ENCODE measurements at places on chromosomes 11 and 22. TPM values are rescaled to one million over a fixed set of nuclear protein-coding genes. Genes with fewer than 3 reads are reported as not detected.

The P4HA3 gene
- not detected for total RNA-seq

The SSH3 gene
- 44.2 TPM for total RNA-seq

The PDGFD gene
- 1.7 TPM for total RNA-seq

The DKK3 gene
- 17.1 TPM for total RNA-seq

GRCh38 chr11:93648158-93648557 is 13.3 kb upstream of the CEP295 start:
- DNase-seq = no peak

GRCh38 chr22:39999144-39999757 is 4.5 kb downstream of the FAM83F start:
- DNase-seq = no peak

- no peak for DNase-seq
These were observed 30.5 kb upstream of the OR10G7 start for GRCh38 chr11:124071623-124071948.

DNA sequence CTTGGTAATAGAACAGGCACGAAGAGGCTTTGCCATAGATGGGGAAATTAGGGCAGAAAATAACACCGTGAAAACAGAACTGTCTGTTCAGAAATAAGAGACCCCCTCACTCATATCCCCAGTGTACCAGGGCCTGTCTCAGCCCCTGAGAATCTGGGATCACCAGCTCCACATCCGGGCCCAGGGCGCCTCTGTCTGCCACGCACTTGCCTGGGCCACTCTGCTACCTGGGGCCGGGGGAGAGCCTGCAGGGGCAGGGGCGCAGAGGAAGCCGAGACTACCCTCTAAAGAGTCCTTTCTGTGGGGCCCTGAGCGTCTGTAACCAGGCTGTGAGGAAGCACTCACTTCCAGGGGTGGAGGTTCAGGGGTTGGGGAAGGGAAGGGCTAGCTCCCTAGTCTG is 19.8 kb downstream of the NECTIN1 start:
- DNase-seq = no peak

DNA sequence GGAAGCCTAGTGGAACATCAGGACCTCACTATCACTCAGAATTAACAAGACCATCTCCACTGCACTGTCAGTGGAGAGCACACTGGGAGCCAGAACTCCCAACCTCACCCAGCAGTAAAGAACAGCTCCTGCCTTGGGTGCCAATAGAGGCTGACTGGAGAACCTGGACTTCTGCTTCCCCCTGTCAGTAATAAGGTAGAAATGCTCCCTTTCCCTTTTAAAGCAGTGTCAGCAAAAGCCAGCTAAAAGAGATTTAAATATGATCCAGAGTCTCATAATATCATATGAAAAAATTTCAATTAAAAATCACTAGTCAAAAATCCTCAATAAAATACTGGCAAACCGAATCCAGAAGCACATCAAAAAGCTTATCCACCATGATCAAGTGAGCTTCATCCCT is 82.8 kb downstream of the SPATA19 start:
- no peak for DNase-seq

- no peak for DNase-seq
These were observed 359.5 kb downstream of the TMEM135 start for GRCh38 chr11:87397011-87397865.

DNA sequence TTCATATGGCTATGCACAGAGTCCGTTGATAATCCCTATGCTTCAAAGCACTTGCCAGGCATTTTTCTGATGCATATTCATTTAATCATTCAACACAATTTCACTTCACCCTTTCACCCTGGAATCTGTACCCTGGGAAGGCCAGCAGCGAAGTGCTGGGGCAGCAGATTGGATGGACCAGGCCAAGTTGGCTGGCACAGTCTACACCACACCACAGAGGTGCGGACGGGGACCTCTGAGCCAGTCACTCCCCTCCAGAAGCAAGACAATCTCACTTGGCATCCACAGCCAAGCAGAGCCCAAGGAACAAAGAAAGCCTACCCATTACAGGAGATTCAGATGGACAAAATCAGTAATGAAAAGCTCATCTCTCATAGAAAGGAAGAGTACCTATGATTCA is 130.2 kb downstream of the GALNT18 start:
- DNase-seq = no peak

GRCh38 chr11:85133636-85134035 is 493.5 kb downstream of the DLG2 start:
- no peak for DNase-seq

GRCh38 chr11:10478066-10478465 is 23.0 kb downstream of the AMPD3 start:
- no peak for DNase-seq

GRCh38 chr22:37607010-37607934 is 1.4 kb upstream of the GGA1 start:
- DNase-seq = peak; percentile 98

DNA sequence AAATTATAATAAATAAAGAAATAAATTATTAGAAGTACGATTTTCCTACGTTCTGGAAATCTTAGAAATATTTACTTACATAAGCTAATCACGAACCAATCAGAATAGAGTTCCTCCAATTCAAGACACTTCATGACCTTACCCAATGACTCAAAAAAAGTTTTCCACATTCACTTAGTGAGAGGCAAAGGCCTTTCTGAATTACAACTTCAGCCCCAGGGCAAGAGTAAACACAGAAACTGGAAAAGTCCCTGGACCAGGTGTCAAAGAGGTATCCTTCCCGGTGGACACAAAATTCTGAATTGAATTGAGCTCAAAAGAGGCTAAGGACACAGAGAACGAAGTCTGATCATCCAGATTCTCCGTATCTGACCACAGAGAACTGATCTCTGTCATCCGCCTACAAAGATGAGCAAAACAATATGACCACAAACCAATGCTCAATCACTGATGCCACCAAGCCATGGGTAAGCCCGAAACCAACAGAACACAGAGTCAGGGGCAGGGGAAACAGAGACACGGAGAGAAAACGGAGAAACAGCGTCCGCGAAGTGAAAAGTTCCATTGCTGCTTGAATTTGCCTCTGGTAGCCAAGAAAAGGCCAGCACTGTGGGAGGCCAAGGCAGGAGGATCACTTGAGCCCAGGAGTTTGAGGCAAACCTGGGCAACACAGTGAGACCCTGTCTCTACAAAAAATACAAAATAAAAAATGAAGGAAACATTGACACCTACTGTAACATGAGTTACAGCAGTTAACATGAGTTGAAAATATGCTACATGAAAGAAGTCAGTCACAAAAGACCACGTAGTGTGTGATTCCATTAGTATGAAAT is 6.8 kb downstream of the BID start:
- DNase-seq = no peak

DNA sequence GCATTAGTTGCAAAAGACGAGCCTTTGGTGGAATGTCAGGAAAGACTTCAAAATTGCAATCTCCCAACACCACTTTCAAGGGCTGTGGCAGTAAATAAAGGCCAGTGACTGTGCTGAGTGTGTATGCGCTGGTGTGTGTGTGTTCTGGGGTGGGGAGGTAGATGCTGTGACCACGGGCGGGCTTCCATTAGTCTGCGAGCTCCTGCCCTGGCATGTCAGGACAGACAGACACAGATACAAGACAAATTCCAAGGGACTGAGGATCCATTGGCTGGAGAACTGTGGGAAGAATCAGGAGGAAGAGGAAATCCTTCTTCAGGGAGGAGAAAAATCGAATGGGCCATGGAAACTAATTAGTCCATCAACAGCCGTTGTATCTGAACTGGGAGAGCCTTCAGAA is 83.6 kb downstream of the FEZ1 start:
- DNase-seq = no peak

GRCh38 chr22:48819961-48820360 is 1007.7 kb downstream of the BRD1 start:
- DNase-seq = no peak

Data from H9 (cell line).